Activated CD4-positive, alpha-beta T cell treated with anti-CD3 and anti-CD28 coated beads for 24 hours (primary cell): ENCODE measurements at places on chromosomes 13 and 19.

DNA sequence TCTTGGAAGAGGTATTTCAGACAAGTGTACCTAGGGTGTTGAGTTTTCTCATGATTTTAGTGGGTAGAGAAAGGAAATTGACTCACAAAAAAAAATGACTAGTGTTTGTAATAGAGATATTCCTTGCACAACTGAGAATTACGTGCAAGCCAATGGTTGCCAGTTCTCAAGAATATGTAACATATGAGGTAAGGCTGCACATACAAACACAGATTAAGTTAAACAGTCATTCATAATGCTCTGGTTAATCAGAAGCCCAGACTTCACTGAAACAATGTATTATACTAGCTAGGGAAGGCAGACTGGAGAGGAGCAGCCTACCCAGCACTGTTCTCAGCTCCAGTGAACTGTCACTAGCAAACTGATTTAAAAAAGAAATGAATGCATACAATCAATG is 418.3 kb downstream of the DIAPH3 start:
- DNase-seq, result no peak

- DNase-seq, result no peak
Observed at GRCh38 chr19:28823338-28823961, 389.5 kb downstream of the UQCRFS1 start.

DNA sequence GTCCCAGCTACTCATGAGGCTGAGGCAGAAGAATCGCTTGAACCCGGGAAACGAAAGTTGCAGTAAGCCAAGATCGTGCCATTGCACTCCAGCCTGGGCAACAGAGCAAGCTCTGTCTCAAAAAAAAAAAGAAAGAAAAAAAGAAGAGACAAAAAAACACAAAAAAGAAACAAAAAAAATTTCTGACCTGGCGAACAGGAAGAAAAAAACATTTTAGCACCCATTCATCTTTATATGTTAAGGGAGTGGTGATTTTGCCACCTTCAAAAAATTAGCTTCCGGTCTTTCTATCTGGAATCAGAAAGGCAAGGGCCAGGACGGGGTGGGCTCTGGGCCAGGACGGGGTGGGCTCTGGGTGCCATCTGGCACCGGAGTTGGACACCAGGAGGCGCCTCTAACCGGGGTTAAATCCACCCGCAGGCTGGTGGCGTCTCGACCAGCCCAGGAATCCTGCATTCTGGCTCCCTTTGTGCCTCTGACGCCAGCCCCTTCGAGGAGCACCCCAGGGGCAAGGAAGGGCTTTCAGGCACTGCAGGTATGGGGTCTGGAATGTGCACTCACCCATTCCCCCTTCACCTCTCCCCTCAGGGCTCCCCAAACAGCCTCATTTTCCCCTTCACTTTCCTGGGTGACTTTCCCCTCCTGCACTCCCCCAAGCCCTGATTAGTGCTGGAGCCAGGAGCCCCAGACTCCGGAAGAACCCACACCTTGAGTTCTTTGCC is 10.4 kb upstream of the ZSWIM4 start:
- DNase-seq, result peak; percentile 67

DNA sequence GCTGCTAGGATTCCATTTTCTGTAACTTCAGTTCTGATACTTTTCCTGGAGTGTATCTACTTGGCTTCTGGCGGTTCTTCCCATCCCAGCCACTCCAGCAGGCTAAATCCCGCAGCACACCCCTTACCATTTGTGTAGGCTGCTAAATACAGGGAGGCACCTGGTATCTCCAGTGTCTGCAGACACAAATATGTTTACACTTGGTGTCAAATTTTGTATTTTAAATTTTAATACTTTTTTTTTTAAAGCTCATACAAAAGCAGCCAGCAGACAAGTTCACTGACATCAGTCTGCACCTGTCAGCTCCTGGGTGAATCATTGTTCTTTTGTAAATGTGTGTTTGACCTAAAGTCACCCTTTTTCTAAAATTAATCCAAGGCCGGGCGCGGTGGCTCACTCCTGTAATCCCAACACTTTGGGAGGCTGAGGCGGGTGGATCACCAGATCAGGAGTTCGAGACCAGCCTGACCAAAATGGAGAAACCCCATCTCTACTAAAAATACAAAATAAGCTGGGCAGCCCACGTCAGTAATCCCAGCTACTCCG is 3.4 kb upstream of the ZSCAN4 start:
- DNase-seq, result no peak

DNA sequence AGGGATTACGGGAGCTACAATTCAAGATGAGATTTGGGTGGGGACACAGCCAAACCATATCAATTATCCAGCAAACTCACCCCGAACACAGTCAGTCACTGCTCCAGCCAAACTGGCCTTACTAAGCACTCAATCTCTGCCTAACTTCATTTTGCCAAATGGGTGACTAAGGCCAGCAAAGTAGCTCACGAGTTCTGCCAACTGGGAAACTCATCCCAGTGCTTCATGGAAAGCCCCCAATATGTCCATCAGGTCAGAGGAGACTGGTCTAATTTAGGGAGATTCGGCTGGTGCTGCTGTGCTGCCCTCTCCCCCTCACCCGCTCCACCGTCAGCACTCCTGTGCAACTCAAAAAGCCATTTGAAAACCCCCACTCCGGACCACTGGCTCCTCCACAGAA is 324.0 kb downstream of the FOXO1 start:
- DNase-seq, result no peak

DNA sequence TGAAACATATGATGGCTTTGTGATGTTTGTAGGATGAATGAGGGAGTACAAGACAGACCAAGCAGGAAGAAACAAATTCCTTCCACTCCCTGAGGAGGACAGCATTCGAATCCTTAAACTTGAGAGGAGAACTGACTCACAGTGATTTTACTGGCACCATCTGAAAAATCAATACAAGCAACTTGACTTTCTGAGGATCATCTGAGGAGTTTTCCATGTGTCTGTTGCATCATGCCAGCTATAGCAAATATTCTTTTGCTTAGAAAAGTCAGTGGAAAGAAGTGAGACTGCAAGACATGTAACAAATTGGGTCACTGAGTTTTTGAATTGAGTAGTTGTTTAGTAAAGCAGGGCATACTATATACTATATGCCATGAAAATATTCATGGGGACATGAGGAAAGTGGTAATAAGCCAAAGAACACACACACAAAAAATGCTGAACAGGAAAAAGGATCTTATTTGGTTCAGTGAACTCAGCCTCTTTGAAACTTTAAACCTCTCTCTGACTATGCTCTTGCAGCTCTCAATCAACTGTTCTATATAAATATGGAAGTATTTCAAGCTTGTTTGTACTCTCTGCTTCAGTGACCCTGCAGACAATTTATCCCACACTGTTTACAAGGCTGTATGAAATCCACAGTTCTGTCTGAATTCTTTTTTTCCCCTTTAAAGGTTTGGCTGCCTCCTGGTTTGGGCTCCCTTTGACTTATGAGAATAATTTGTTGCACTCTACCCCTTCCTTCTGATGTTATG is 35.5 kb downstream of the SERTM1 start:
- DNase-seq, result no peak

GRCh38 chr19:49165865-49166301 is 8.3 kb downstream of the TRPM4 start:
- no peak for DNase-seq

DNA sequence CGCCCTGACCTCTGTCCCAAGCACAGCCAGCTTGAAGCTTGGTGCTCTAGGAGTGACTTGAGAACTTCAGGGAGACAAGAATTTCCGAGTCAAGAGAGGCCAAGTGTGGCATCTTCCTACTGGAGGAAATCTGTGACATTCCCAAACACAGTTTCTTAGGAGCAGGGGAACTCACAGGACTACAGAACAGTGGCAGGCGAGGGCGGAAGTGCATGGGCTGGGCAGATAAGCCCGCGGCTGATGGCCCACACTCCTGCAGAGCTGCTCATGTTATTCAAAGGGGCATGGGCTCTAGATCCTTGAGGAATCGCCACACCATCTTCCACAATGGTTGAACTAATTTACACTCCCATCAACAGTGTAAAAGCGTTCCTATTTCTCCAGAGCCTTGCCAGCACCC is 168.8 kb downstream of the KATNAL1 start:
- DNase-seq, result no peak

DNA sequence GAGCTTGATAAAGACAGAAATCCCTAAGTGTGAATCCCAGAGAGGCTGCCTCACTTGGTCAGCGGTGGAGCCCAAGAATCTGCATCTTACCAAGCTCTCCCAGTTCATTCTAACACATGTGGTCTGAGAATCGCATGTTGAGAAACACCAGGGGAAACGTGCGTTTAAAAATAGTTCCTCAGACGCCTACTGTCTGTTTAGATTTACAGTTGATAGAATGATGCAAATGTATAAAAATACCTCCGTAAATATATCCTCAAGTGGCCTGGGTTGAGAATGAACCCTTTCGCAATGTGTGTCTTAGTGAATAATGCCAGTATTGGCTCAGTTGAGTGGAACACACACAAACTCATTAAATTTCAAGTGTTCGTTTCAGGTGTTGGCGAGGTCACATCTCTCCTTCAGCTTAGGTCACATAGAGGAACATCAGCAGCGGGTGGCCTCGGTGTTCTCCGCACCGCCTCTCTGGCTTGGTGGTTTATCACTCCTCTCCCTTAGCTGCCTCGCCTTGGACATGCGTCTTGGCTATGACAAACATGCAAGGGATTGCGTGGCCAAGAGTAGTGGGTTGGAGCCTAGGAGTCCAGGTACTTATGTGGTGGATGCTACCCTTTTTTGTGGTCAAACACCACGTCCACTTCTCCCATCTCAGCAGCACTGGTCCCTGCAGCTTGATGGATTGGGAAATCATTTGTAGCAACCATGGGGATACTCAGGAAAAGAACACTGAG is 117.6 kb upstream of the SPATA13 start:
- DNase-seq, result no peak

- no peak for DNase-seq
Observed at GRCh38 chr13:60571571-60571970, 174.6 kb downstream of the TDRD3 start.

DNA sequence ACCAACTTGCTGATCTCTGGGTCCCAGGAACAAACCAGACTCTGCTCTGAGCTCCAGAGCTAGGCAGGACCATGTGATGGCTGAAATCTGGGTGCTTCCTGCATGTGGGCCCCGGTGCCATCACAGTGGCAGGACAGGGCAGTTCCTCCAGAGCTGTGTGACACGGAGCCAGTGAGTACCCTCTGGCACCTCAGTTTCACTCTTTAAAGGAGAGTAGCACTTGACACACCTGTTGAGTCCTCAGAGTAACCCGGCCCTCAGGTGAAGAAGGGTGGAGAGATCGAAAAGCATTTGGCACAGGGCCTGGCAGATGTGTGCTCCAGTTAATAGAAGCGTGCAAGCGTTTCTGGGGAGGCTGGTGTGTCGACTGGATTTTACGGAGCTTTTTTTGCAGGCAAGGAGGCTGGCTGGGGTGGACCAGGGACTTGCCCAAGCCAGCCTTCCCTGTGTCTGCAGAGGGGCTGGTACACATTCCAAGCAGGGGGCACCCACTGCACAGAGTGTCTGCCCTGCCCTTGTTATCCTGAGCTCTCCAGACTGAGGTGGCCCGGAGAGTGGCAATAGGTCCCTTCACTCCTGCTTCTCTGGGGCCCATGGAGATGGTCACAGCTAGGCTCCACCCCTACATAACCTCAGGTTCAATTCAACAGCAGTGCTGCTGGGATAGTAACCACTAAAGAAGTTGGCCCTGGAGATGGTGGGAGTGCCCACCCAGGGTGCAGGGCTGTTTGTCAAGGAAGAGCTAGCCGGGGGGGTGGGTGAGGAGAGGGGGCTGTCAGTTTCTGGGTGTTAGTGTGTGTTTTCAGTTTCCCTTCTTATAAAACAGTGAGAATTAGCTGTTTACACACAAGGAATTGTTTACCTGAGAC is 8.3 kb downstream of the RPS19 start:
- no peak for DNase-seq

DNA sequence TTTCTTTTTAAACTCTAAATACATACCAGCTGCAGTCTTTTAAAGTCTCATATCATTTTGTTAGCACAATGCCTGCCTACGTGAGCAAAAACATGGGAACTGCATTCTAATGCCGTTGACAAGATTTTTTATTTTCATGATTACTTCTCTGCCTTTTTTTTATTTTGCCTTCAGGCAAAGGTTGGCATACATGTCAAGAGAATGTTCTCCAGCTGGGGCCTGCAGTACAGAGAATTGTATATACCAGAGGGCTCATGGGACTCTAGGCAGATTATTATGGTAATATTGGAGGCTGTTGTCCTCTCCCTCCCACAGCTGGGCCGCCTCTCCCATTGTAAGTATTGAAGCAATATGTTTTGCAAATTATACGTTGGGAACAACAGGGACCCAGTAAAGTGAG is 53.9 kb upstream of the OBI1 start:
- no peak for DNase-seq

DNA sequence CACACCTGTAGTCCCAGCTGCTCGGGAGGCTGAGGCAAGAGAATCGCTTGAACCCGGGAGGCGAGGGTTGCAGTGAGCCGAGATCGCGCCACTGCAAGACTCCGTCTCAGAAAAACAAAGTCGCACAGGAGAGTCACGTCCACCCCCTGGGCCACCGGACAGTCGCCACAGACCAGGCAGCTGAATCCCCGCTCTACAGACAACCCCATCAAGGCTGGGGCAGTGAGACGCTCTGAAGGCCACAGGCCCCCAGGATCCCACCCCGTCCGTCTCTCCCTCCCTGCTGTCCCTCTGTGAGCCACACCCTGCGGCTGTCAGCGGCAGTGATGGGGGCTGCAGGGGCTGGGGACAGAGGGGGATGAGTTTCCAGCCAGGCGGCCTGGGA is 15.5 kb upstream of the PTBP1 start:
- DNase-seq, result no peak

- no peak for DNase-seq
Observed at GRCh38 chr13:110187641-110188161, 119.3 kb downstream of the COL4A1 start.

GRCh38 chr19:14441041-14441938 is 8.2 kb downstream of the PKN1 start:
- no peak for DNase-seq

DNA sequence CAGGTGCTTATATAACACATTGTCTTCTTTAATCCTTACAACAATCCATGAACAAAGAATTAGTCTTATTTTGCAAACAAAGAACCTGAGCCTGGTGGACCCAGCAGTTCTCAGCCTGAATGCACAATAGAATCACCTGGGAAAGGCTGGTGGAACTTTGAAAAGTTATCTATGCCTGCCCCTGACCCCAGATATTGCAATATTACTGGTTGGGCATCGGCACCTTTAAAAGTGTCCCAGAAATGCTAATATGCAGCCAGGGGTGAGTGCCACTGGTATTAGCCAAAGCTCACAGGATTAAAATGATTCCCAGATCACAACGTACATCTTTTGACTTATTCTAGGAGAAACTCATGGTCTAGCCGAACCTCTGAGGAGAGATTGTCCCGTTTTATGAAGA is 268.8 kb downstream of the KLF5 start:
- DNase-seq, result no peak

DNA sequence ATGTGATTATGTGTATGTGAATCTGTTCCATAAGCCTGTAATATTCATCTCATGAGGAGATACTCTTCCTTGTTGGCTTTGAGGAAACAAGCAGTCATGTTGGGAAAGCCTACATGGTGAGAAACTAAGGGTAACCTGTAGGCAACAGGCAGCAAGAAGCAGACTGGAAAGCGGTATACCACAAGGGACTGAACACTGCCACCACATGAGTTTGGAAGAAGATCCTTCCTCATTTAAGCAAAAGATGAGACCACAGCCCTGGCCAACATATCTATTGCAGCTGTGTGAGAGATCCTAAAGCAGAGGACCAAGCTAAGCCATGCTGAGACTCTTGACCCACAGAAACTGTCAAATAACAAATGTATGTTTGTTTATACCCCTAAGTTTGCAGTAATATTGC is 134.8 kb downstream of the B3GLCT start:
- no peak for DNase-seq
